ENCODE measurements at places on chromosomes 2 and 18.

- no peak for DNase-seq
These were observed 40.3 kb downstream of the ZEB2 start for GRCh38 chr2:144479659-144480058.

DNA sequence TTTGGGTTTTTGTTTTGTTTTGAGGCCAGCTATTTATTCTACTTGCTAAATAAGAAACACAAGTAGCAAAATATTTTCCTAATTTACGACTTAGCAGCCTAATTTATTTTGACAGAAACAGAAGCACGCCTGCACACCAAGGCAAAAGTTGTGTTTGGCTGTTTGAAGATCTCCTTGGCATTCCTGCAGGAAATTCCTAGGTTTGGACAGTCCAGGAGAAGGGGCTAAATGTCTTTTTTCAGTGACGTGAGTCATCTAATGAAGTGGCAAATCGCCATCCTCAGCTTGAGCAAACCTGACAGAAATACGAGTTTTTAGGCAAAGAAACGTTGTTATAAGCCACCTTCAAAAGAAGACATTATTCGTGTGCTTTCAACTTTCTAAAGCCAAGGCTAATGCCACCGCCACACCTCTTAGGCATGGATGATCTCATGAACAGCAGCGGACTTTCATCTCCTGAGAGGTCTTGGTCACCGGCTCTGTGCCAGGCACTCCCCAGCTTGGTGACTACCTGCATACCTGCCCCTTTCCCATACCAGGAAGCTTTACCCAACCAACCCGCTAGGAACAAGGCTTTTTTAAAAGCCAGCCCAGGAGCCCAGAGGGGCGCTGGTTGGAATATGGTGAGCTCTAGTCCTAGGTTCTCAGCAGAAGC, 30.9 kb downstream of the STK39 start:
- DNase-seq = no peak

DNA sequence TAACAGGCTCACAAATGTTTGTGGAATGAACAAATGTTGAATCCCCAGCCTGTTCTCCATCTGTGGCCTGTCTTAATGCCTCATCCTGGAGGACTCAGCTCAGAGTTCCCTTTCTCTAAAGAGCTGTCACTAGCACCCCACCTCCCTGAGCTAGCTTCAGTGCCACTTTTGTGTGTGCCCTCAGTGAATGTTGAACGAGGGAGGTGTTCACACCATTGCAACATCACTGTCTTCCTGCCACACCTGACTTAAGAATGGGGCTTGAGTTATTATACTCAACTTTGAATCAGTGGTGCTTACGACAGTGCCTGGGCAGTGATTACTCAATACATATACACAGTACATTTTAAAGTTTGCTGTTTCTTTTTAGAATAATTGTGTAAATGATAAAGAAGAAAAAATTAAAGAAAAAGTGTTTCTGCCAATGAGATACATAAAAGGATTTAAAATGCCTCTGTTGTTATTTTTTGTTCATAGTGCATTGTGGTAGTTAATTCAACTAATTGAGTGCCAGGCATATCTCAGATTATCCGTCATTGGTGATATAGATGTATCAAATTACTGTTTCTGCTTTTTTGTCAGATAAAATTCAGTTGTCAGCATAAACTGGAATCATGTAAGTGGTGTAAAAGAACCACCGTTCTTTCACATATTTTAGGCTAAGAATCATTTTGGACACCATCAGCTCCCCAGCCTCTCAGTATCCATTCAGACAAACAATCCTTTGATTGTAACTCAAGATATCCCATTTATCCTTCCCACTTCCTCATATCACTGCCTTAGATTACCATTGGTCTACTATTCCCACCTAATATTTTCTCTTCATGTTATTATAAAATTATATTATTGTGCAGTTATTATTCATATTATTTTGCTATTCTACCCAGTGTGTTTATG, 304.7 kb downstream of the PTPRM start:
- no peak for DNase-seq

DNA sequence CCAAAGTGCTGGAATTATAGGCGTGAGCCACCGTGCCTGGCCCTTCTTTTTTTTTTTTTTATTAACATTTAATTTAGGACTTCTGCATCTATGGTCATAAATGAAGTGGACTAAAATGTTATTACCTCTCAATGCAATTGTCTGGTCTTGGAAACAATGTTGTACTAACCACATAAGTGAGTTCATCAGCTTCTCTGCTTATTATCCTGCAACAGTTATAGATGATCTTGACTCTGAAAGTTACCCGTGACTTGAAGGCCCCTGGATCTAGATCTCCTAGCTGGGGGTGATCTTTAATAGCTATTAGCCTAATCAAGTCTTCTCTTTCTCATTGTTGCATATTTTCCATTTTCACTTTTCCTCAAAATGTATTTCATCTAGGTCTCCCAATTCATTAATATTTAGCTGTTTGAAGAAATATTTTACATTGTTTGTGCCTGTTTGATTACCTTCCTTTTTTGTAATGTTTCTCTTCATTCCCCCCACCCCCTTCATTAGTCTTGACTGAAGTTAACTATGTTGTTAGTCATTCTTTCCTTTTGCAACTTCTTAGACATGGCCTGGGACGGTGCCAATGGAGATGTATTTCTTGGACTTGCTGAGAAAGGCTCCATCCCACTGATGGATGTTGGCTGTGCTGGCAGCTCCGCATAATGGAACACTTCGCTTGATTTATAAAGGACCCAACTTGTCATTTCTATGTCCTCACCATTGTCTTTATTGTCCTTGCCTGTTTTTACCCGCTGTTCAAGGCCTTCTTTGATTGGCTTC, 141.6 kb upstream of the RIOK3 start:
- no peak for DNase-seq

DNA sequence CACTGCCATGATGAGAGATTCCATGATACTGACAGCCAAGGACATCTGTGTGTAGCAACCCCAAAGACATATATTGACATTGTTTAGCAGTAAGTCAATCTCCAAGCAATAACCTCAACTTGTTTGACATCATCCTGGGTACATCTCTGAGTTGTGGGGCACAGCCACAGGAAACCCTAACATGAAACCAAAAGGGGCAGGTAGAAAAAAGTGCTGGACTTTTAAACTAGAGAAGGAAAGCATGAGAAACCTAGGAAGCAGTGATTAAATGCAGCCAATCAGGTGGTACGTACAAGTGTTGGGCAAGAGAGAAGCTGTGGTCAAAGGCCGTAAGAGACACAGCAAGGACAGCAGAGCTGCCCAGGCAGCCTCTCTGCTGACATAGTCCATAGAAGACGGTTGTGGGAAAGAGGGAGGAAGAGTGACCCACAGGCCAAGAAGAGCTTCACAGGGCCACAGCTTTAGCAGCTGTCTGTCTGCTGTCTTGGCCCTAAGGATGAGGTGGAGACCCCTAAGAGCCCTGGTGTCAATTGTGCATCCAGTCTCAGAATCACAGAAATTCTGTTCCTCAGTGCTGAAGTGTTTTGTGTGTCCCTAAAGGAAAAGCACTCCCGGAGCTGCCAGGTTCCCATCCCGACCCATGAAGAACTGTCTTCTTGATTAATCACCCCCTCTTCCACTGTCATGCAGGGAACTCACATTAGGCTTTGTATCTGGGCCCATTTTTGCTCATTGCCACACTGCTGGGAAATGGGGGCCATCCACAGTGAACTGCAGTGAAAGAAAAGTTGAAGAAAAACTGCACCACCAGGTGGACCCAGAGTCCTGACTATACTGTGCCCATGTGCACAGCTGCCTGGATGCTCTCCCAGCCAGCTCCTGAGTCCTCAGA, 25.4 kb upstream of the CHN1 start:
- DNase-seq = peak; percentile 3

GRCh38 chr2:196205011-196205766, 33.8 kb upstream of the STK17B start:
- no peak for DNase-seq

- no peak for DNase-seq
These were observed 41.8 kb downstream of the UBXN4 start for GRCh38 chr2:135783439-135783838.

DNA sequence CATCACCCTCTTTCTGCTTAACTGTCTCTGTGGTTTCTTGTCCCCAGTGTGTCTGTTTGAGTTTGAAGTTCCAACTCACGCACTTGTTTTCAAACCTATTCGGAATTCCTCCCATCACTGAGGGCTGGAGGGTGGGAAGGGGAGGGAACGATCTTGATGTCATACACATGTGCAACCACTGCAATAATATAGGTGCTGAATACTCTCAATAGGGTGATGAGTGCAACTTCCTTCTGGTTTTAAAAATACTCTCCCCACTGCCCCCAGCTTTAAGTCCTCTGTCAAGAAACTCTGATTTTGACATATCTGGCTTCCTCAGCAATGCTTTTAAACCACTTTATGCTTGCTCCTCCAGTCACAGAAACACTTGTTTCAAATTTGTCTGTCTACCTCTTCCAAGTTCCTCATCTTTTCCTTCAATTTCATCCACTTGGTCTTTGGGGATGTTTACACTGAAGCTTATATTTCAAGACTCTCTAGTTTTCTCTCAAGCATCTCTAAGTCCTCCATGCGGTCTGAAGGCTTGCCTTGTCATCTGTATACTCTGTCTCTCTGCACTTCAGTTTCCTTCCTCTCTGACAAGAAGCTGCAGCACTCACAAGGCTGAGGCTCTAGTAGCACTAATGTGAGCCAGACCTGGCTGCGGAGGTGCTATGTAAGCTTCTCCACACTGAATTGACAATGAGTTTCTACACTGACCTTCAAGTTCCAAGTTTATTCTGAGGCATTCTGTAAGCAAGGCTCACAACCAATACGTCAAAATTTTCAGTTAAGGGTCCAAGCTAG, 422.3 kb downstream of the ZEB2 start:
- DNase-seq = no peak

Data from AG04449 (cell line).